ENCODE measurements at places on chromosomes 11 and 22.

- H3K27ac ChIP-seq = peak within 1 kb of the TSS; percentile 99
- peaks cover 15% of the 10 kb centered on the region for H3K36me3 ChIP-seq
- H3K4me3 ChIP-seq = peak within 1 kb of the TSS; percentile 99
- DNase-seq = peak; percentile 84
- peaks cover 19% of the 10 kb centered on the region for H3K4me1 ChIP-seq
- H3K27me3 ChIP-seq = peaks cover 3% of the 10 kb centered on the region
Measured at GRCh38 chr11:116787786-116788486, at the start of gene ZPR1. Gene ZPR1 (minus strand): TSS chr11:116788023. CDS start chr11:116787990, 33 bp downstream.

DNA sequence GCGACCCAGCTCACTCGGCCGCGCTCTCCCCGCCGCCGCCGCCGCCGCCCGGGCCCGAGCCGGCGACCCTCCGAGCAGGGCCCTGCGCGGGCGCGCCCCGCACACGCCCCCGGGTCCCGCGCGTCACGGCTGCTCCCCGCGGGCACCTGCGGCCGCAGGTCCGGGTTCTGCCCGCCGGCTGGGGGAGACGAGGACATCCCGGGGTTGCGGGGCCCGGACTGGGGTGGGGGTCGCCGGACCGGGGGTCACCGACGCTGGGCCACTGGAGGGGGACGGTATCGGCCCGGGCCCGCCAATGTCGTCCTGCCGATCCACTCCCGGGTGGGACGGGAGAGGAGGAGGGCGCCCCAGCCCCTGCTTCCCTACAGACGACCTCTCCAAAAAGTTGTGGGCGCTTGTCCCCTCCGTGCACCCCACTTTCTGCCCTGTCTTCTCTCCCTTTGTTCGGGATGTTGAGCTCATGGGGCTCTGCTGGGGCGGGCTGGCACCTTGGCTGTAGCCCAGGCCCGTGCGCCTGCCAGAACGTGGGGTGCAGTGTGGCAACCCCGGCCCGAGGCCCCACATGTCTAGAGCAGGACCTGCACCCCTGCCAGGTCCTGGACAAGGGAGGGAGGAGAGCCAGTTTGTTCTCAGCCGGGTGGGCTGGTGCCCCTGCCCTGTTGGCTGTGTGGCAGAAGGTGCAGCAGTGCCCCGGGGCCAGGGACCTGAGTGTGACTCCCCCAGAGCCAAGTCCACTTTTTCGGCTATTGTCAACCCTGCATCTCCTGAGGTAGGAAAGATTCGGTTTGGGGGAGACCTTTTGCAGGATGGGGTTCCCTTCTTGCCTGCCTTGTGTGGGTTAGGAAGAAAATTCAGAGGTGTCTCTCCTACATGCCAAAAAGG is 40.2 kb upstream of the CELSR1 start:
- H3K36me3 ChIP-seq = no peaks in the 10 kb centered on the region
- H3K27ac ChIP-seq = peak overlapping the region; percentile 75
- peaks cover 44% of the 10 kb centered on the region for H3K4me1 ChIP-seq
- peak overlapping the region; percentile 90 for H3K4me3 ChIP-seq
- no peak for DNase-seq

- H3K27me3 ChIP-seq = no peaks in the 10 kb centered on the region
- H3K4me1 ChIP-seq = peaks cover 26% of the 10 kb centered on the region
- DNase-seq = no peak
- no peak overlapping the region for H3K4me3 ChIP-seq
- no peak overlapping the region for H3K27ac ChIP-seq
- H3K36me3 ChIP-seq = peaks cover 4% of the 10 kb centered on the region
Measured at GRCh38 chr11:34214961-34215805, 109.8 kb downstream of the NAT10 start.

DNA sequence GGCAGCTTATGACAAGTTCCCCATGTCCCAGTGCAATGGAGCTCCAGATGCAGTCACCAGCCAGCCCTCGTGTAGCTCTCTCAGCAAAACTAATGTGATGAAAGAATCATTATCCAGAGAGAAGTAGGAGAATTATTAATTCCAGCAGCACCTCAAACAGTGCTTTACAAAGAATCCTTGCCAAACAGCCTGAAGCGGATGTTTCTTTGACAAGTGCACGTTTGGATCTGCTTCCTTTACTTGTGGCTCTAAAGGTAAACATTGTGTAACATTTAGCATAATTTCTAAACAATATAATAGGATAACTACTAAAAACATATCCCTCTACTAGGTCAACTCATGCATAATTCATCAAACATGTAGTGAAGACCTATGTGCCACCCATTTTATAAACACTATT is 197.0 kb downstream of the FAM181B start:
- H3K27ac ChIP-seq = no peak overlapping the region
- H3K4me1 ChIP-seq = no peaks in the 10 kb centered on the region
- DNase-seq = no peak

- no peak overlapping the region for H3K4me3 ChIP-seq
- no peak for DNase-seq
- H3K36me3 ChIP-seq = no peaks in the 10 kb centered on the region
- H3K4me1 ChIP-seq = no peaks in the 10 kb centered on the region
- H3K27me3 ChIP-seq = no peaks in the 10 kb centered on the region
Measured at GRCh38 chr11:5847711-5848110, 6.0 kb upstream of the OR52E6 start.

All from type B pancreatic cell (in vitro differentiated cells).